HT1080 (cell line): ENCODE measurements at places on chromosomes 6 and 20. TPM values are rescaled to one million over a fixed set of nuclear protein-coding genes. Genes with fewer than 3 reads are reported as not detected.

GRCh38 chr6:114053791-114054190 lies 82.8 kb upstream of the HDAC2 start:
- no peak for DNase-seq

GRCh38 chr6:157393669-157394327 lies 12.8 kb downstream of the ZDHHC14 start:
- no peak for DNase-seq

DNA sequence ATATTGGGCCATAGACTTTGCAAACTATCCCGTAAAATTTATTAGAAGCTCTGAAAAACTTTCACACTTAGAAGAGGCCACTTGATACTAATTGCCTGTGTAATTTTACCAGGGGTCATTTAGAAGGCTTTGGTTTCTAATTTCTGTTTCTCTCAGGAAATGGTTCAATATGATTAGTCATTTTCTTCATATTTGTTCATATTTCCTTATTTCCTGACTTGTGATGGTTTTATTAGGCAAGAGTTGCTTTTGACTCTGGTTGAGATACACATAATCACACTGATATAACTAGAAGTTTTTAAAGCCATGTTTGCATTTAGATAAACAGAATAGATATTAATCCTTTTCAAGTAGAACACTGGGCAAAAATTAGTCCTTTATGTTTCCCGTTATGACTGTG lies 11.8 kb upstream of the HBS1L start:
- DNase-seq: no peak

Gene RFX6
- not detected in 2 replicates for total RNA-seq

DNA sequence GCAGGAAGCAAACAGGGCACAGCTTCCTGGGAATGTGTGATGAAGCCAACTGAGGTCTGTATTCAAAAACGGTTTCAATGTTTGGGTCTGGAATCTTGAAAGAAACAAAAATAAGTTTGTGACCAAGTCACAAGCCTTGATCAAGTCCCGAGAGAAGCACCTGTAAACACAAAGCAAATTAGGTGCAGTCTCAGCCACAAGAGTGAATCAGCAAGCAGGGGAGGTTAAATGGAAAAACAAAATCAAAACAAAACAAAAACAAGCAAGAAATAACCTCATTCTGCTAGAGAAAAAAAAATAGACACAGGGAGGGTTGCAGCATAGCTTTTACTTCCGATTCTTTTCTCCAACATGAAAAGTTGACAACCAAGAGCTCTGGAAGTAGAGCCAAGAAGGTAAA lies 201.7 kb downstream of the CLIC5 start:
- DNase-seq: no peak

DNA sequence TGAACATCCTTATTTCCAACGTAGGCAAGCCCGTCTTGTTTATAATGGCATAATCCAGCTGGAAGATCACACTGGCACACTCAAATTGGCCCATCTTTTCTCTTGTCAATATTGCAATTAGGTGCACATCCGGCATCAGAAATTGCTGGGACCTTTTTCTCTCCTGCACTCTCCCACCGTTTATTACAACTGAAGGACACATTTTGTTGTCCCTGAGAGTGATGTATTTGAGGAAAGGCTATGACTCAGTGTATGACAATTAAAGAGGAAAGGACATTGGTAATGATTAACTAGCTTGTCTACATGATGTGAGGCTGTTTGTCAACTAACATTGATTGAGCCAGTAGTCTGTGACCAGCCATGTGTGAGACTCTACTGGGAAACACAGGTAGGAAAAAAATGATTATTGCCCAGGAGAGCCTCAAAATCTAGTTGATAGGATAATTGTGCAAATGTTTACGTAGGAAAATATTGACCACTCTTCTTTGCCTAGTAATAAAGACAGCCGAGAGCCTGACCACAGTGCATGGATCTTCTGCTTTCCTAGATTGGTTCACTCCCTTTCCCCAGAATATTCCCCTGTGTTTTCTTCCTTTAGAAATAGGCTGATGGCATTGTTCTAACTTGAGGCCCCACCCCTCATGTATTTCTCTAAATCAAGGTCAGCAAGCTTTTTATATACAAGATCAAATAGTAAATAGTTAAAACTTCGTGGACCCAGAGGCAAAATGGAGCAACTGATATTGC lies 230.0 kb upstream of the BTBD3 start:
- DNase-seq: no peak

GRCh38 chr20:23928788-23929187 lies 49.2 kb upstream of the CST5 start:
- peak; percentile 42 for DNase-seq

Gene GLP1R
- total RNA-seq: not detected in 2 replicates

DNA sequence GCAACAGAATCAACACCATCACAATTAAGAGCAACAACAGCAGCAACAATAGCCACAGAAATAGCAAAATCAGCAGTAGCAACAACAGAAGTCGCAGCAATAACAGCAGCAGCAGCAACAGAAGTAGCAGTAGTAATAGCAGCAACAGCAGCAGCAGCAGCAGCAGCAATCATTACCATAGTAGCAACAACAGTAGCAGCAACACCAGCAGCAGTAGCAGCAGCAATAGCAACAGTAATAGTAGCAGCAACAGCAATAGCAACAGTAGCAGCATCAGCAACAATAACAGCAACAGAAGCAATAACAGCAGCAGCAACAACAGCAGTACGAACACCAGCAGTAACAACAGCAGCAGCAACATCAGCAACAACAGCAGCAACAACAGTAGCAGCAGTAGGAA lies 39.8 kb downstream of the SLC22A2 start:
- DNase-seq: no peak

GRCh38 chr6:133977983-133978895 lies 25.2 kb downstream of the TBPL1 start:
- DNase-seq: peak; percentile 41

Gene KHDC1
- total RNA-seq: 2.6 and 4.2 TPM in 2 replicates

Gene HECA
- 6.3 and 7.4 TPM in 2 replicates for total RNA-seq

- no peak for DNase-seq
These were observed 15.3 kb upstream of the TCF15 start for GRCh38 chr20:625360-625932.

DNA sequence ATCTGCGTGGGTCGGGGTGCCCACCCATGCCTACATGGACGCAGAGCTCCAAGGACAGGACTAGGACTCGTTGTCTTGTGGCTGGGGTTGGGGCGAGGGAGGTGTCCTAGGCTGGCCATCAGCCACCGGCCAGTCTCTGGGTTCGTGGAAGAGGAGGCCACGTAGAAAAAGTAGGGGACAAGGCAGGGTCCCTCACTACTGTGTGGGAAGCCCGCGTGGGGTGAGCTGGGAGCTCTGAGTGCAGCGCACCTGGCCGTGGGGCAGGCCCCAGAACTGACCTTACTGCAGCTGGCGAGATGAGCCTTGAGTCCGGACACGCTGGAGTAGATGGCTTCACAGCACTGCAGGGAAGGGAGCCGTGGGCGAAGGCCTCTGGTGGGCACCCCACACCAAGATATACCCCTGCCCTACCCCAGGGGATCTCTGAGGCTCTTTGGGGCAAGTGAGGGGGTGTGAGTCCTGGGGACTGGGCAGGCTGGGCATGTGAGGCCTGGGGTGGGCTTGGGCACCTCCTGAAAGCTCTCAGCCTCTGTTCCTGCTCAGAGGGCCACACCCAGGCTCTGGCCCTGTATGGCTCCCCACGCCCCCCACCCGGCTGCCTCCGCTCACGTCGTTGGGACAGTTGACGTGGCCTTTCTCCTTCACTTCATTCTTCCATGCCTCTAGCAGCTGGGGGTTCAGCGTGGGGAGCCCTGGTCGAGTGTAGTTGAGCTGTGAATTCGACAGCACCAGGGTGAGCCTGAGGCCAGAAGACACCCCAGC lies 5.6 kb upstream of the UCKL1 start:
- no peak for DNase-seq

GRCh38 chr6:31557443-31558317 lies 10.3 kb downstream of the NFKBIL1 start:
- no peak for DNase-seq

Gene TRIM15
- total RNA-seq: not detected in 2 replicates
